ENCODE measurements at places on chromosomes 5 and 9.

- no peak for DNase-seq
Observed at GRCh38 chr9:137621131-137621757, 2.4 kb downstream of the EHMT1 start.

- DNase-seq, result no peak
Observed at GRCh38 chr5:163807781-163808180, 302.4 kb downstream of the MAT2B start.

DNA sequence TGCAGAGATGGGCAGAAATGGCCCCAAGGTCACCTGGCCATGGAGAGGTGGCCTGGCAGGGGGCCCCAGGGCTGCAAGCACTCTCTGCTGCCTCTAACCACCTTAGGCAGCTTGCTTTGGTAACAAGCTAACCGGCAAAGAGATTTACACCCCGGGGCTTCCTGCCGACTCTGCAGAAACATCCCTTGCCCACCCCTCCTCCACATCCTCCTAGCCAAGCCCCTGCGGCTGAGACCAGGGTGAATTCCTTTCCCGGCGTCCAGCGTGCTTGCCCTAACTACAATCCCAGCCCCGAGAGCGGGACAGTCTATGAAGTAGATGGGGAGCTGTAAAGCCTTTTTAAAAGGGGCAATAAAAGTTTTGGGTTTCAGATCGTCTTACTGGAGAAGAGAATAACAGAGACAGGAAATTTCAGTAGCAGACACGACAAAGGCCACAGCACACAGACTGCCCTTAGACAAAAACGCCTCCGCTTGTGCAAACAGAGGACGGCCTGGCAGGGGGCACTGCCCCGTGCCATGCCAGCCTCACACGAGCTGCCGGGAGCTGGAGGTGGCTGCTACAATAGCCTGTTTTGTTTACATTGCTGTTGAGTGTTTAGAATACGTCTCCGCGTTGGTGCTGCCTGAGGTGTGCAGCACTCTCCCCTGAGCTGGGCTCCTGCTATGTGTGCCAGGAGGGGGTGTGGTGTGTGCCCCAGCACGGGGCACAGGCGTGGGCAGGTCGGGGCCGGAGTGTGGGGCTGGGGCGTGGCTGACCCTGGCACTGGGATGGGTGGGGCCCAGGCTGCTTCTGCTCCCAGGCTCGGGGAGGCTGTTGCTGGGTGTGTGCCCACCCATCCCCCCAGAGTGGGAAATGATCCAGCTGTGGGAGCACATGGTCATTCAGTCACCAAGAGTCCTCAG, 15.3 kb downstream of the MYMK start:
- DNase-seq, result no peak

DNA sequence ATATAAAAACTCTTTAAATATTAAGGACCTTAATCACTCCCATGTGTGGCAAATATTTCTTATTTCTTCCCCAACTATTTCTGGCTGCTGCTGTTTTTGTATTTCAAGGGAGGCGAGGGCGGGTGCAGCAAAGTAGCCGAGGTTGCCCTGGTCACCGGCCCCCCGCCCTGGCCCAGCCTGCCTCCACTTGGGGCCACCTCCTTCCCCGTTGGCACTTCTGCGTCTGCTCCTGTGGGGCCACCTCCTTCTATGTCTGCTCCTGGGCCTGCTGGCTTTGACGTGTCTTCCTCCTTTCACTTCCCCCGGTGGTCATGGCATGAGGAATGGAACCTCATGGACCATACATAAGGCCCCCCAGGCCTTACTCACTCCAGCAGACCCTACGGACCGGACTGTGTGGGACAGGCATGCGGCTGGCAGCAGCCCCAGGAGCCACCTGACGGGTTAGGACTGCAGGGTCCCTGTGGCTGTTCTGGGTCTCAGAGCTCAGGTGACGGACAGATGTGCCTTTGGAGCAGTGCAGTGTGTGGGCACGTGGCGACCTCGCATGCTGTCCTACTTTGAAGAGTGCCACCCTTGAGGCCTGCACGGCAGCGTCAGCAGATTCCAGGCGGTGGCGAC, 5.8 kb upstream of the ENTPD8 start:
- no peak for DNase-seq

- no peak for DNase-seq
Observed at GRCh38 chr5:179534431-179534830, 15.9 kb upstream of the RUFY1 start.
